SJSA1 (cell line): ENCODE measurements at places on chromosomes 3 and 15.

GRCh38 chr3:78820542-78820941, 947.3 kb downstream of the ROBO1 start:
- no peak for DNase-seq

- DNase-seq = no peak
These were observed 50.9 kb downstream of the CEP152 start for GRCh38 chr15:48759921-48760320.

DNA sequence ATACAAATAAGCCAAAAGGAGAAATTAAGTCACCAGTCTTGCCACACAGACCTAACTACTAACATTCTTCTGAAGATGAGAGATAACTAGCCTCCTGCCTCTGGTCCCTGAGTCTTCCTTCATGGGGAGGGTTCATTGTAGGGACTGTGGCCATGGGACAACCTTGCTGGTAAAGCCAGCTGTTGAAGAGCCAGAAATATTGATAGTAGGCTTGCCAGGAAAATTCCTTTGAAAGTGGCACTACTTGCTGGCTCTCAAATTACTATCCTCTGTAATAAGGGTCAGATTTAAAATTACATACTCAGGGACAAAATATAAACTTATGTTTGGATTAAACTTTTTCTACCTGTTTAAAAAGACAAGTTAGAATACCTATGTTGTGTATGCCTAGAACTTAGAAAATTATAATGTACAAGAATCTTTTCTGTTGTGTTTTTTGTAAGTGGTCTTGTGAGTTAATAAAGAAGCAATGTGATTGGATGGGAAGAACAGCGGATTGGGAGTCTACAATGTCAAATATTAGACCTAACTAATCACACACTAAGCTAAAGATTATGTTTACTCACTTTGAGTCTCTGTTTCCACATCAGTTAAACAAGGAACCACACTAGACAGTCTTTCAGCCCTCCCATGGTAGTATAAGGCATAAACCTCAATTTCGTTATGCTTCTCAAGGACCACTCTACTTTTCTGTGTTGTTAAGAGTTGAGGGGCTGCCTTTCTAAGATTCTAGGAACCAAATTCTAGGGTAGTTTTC, 60.0 kb upstream of the TRIM71 start:
- peak; percentile 3 for DNase-seq

DNA sequence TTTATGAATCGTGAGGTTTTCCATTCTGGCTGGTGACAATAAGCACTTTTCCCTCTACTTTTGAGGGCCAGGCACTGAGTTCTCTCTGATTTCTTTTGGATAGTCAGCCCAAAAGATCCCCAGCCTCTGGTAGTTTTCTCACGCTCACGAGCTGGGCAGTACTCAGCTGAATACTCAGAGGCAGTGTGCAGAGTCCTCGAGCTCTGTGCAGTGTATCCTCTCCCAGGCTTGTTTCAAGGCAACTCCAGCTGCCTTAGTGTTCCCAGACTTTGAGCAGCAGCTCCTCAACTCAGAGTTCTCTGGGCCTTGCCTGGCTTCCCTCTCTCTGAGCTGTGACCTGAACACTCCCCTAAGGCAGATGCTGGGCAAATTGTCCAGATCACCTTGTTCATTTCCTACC, 59.1 kb upstream of the IQSEC1 start:
- DNase-seq = no peak

DNA sequence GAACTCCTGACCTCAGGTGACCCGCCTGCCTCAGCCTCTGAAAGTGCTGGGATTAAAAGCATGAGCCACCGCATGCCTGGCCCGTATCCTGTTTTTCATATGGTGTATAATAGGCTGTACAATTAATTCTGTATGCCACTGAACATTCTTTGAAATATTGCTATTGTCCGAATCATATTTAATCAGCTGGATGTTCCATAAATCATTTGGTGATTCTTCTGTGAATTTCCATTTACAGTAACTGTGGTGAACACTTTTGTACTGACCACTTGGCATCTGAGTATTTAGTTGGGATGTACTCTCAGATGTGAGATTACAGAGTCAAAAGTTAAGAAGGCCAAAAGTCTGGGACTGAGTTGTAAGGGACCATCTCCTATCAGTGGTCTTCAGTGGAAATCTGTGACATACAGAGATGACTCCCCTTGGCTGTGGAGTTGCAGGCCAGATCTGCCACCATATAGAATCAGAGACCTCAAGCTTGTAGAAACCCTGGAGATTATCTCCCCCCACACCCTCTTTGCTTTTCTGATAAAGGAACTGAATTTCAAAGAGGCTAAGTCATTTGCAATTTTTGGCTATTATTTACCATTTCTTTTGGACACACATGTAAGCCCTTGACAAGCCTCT, 25.7 kb upstream of the DYNC1LI1 start:
- no peak for DNase-seq

DNA sequence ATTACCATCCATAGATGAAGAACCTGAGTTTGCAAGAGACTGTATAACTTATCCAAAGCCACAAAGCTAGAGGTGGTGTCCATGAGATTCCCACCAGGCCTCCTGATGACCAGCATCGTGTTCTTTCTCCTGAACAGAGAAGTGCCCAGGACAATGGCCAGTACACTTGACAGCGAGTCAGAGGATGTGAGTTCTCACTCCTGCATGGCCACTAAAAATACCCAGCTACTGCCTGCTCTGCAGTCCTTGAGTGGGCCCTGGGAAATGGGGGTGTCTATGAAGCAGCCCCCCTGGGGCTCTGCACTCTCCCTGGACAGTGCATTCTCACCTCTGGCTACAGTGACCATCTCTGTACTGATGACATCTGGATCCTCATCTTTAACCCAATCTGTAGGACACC, 201.2 kb downstream of the RPLP1 start:
- DNase-seq = no peak
